ENCODE measurements at places on chromosomes 6 and 20.

DNA sequence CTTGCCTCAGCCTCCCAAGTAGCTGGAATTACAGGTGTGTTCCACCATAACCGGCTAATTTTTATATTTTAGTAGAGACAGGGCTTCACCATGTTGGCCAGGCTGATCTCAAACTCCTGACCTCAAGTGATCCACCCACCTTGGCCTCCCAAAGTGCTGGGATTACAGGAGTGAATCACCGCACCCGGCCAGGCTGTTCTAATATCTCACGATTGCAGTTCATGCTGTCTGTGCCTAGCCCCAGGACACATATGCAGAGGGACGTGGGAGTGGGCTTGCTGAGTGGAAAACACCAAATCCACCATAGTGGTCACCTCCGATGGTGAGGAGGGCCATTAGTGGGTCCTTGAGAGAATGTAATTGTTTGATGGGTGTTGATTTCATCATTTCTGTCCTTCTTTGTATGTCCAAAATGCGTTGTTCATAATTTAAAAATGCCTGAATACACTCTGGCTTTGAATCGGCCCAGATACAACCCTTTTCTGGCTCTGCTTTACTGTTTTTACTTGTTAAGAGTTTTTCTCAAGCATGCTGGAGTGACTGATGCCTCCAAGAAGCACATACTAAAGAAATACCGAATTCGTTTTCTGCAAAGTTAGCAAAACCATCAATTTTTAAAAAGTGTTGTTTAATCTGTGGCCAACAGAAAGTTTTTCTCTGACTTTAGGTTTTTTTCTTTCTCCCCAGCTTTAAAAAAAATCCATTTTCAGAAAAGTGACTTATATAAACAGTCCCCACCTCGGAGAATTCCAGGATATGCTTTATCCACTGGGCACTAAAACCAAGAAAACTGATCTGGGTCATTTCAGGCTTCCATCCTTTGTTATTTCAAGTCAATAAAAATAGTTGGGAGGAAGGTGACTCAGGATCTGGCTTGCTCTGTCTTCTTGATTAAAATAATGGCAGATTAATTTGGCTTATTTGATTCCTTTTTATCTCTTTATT lies 18.8 kb upstream of the RALGAPA2 start:
- DNase-seq: no peak

DNA sequence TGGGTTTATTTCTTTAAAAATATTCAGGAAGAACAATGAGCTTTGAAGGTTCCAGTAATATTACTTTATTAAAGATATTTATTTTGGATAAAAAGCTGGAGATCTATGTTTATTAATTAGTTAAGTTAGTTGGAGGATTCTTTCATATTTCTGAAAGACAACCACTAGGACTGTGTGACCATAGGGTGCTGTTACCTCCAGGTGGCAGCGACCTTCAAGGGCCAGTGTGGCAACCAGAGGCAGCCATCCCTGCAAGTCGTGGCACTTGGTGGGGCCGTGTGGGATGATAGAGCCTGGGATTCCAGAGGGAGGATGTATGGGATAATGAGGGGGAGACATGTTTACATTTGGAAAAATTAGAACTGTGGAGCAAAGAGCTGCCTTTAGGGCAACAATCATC lies 95.5 kb upstream of the SCP2D1 start:
- DNase-seq: no peak

GRCh38 chr6:142075516-142076101 lies 57.1 kb upstream of the GJE1 start:
- peak; percentile 45 for DNase-seq

DNA sequence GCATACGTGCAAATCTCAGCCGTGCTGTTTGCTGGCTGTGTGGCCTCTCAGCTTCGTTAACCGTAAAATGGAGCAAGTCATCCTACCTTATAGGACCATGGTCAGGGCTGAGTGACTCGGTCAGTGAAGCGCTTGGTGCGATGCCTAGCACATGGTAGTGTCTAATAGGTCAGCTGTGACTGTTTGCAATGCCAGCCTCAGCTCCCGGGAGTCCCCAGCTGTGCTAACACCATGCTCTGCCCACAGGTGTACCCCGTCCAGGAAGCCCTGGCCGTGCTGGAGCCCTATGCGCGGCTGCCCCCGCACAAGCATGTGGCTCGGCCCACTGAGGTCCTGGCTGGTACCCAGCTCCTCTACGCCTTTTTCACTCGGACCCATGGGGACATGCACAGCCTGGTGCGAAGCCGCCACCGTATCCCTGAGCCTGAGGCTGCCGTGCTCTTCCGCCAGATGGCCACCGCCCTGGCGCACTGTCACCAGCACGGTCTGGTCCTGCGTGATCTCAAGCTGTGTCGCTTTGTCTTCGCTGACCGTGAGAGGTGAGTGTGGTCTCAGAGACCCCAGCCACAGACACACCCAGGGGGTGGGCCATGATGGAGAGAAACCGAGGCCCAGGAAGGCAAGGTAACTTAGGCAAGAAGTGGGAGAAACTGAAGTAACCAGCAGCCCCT lies 10.6 kb downstream of the TRIB3 start:
- DNase-seq: no peak

- DNase-seq: peak; percentile 20
Measured at GRCh38 chr6:5151360-5151954, 66.3 kb downstream of the PPP1R3G start.

GRCh38 chr6:149476789-149477455 lies 7.9 kb downstream of the ZC3H12D start:
- DNase-seq: no peak

DNA sequence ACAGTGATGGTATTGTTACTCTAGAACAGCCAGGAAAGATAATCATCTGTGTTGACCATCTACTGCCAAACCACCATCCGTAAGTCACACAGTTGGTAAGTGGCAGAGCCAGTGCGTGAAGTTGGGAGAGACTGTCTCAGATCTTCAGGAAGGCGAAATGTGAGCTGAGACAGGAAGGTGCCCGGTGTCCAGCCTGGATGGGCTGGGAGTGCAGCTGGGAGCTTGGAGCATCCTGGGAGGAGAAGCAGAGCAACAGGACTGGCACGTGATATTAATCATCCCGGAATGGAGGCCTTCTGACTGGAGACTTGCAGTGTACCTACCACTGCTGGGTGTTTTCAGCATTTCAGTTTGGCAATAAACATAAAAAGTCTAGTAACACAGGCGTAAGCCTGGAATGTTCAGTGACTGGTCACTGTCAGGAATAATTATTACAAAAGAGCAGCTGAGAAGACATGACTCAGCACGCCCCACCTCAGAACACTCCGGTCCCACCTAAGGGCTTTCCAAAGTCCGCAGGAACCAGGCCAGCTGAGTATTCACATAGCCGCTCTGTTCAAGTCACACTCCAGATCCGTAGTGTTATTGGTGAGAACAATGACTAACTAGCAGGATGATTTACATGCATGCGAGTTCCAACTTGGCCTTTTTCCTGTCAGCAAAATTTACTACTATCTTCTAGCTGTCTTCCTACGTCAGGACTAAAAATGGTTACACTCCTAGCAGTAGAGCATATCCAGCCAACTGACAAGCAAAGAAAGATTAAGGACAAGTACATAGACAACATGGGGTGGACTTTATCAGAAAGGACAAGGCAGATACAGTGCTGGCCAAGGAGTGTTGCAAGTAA lies 45.1 kb upstream of the PNRC1 start:
- peak; percentile 77 for DNase-seq

DNA sequence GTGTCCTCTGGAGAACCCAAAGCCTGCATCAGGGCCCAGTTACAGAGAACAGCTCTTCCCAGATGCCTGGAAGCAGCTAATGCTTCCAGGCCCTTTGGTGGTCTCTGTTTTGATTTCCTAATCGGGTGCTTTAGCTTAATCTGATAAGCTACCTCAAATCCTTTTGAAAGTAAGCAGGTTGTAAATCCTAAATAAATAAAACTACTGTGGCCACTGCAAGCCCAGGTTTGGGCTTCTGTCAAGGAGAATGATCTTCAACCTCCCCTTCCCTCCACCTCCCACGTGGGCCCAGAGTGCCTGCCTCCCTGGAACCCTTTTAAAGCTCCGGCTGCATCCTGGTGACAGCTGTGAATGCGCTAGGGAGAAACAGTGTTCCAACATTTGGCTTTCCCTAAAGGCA lies 25.2 kb upstream of the FYN start:
- DNase-seq: no peak

GRCh38 chr20:9966966-9967365 lies 67.8 kb upstream of the ANKEF1 start:
- DNase-seq: peak; percentile 32

DNA sequence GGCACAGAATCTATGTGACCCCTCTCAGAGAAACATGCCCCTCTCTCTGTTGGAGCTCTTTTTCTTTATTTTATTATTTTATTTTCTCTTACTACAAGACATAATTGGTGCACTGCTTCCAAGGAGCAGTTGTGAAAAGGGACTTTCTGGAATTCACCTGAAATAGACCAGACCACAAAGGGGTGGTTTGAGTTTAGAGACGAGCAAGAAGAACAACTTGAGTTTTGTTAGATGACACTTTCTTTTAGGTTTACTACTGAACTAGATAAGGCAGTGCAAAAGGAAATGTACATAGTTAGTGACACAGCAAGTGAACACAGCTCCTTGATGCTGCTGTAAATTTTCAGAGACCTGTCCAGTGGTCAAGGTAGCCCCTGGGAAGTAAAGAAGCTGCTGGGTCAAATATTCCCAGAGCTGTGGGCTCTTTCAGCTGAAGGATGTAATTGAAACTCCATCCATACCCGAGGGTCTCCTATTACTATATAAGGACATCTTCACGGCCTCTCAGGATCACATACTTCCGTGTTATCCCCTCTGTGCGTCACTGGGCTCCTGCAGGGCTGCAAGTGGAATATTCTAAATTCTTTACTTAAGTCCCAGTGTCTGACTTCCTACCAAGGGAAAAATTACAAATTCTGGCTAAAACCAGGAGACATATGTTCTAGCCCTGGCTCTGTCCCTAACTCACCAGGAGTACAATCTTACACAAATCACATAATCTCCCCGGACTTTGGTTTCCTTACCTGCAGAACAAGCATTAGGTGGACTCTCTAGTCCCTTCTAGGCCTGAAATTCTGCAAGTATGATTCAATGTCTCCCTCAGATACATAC lies 69.1 kb upstream of the ADTRP start:
- DNase-seq: peak; percentile 23

- no peak for DNase-seq
Measured at GRCh38 chr6:26296857-26297648, 67.9 kb upstream of the BTN3A2 start.

DNA sequence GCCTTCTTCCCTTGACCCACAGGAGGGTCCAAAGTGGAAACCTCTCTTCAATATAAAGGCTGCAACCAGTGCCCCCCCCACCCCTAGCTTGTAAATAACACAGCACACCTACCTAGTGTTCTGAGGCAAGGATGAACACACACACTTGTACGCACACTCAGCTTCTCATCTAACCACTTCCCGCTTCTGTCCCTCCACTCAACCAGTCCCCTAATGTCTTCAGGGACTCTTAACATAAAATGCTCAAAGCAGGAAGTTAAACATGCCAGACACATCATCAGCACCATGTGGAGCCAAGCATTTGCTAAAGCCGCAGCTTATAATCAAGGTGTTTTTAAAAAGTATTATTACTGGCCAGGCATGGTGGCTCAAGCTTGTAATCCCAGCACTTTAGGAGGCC lies 35.3 kb downstream of the FOXQ1 start:
- DNase-seq: no peak

- DNase-seq: no peak
Measured at GRCh38 chr6:147906361-147906760, 397.9 kb downstream of the SAMD5 start.

- DNase-seq: no peak
Measured at GRCh38 chr20:56350842-56351241, 7.9 kb upstream of the FAM210B start.

DNA sequence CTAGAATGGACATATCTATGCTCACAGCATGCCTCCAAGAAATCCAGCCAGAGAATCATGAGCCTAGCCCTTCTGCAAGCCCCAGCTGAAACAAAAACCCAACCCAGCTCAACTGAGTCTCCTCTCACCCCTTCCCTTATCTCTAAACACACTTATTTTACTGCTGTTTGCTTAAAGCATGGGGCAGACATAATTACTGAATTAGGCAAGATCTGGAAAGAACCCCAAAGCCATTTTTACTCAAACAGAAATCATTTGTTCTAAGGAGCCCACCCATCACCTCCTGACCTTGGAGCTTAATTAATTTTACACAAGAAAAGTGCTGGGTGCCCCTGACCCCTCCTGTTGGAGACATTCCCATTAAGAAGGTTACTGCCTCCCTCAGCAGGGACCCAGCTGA lies 291.6 kb downstream of the MAFB start:
- DNase-seq: no peak

GRCh38 chr20:1209447-1210387 lies 6.5 kb downstream of the C20orf202 start:
- no peak for DNase-seq

DNA sequence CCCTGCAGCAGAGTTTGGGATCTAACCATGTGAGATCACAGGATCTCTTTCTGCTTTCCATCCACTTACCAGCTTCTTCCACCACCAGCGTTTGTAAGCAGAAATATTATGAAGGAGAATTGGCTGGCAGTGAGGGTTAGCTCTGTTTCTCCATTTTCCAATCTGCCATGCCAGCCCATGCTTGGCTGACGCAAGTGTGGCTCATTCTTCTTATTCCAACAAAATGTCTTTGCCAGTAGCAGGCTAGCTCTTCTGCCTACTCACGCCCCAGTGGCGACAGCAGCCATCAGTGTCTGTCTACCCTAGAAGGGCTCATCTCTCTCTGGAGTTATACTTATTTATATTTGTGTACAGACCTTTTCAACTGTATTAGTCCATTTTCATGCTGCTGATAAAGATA lies 286.2 kb downstream of the FARS2 start:
- DNase-seq: no peak

- DNase-seq: no peak
Measured at GRCh38 chr6:111176038-111176759, 88.9 kb downstream of the SLC16A10 start.

GRCh38 chr6:161108916-161109315 lies 117.3 kb downstream of the MAP3K4 start:
- DNase-seq: no peak

DNA sequence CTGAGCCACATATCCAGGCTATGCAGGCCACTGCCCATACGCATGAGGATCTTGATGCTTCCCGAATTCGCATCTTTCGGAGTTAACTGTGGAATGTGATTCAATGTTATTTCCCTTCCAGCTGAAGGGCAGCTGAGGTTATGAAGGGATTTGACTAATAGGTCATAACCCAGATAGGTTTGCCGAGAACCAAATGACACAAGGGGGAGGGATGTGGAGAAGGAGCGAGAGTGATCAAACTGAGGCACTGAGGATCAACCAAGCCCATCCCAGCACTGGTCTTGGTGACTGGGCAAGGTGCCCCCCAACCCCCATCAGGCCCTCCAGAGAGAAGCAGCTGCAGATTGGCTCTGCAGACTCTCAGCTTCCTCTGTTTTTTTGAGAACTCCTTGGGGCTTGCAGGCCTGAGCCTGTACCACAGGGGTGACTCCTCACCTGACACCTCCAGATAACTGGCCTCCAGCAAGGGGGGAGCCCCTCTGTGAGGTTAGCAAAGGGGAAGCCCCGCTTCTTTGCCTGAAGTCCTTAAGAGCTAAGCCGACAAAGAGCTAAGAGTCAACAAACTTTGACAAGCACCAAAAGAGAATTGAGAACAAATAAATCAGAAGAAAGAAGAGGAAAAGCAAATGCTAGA lies 185.9 kb downstream of the PDE7B start:
- no peak for DNase-seq
